CD8-positive, alpha-beta T cell (primary cell): ENCODE measurements at places on chromosomes 5 and 9. TPM values are rescaled to one million over a fixed set of nuclear protein-coding genes. Genes with fewer than 3 reads are reported as not detected.

- DNase-seq = no peak
These were observed 68.4 kb downstream of the ANKRD33B start for GRCh38 chr5:10632110-10632761.

- DNase-seq = no peak
These were observed 752 bp downstream of the TSTD2 start for GRCh38 chr9:97632248-97632984.

DNA sequence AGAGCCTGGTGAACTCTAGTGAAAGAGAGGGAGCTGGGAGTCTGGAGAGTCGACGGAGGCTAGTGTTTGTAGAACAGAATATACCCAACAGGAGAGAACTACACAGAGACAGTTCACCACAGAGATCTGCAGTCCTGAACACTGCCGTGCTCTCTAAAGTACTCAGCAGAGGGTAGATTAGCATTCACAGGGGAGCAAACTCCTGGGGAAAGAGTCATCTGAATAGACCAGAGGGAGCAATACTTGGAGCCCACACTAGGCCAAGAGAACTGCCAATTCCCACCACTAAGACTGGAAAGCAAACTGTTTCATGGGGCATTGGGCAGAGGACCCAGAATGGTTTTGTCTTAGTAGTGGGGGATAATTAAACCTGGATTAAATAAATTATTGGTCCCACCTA lies 235.6 kb downstream of the EDIL3 start:
- no peak for DNase-seq

GRCh38 chr5:17309462-17309861 lies 92.0 kb downstream of the BASP1 start:
- DNase-seq = no peak

- no peak for DNase-seq
These were observed 100.8 kb upstream of the RANBP3L start for GRCh38 chr5:36402512-36402906.

- no peak for DNase-seq
These were observed 11.0 kb downstream of the NCS1 start for GRCh38 chr9:130183133-130183762.

Gene EGFLAM
- not detected for total RNA-seq

Gene TSSK1B
- total RNA-seq = not detected

Gene CCNI2
- total RNA-seq = 4.4 TPM

Gene ARAP3
- total RNA-seq = 1.2 TPM

Gene CFAP77
- not detected for total RNA-seq
